ENCODE measurements at places on chromosomes 13 and 19. TPM values are rescaled to one million over a fixed set of nuclear protein-coding genes. Genes with fewer than 3 reads are reported as not detected.

- DNase-seq, result no peak
These were observed 62.4 kb upstream of the GJB6 start for GRCh38 chr13:20294497-20294896.

- no peak for DNase-seq
These were observed 29.9 kb downstream of the MICU2 start for GRCh38 chr13:21573920-21574712.

GRCh38 chr19:5911366-5911765 lies 2.7 kb upstream of the CAPS start:
- no peak for DNase-seq

- peak; percentile 56 for DNase-seq
These were observed 18.7 kb downstream of the ACTN4 start for GRCh38 chr19:38665950-38666662.

- DNase-seq, result no peak
These were observed 6.6 kb downstream of the SLITRK5 start for GRCh38 chr13:87677496-87678371.

The ZNF154 gene
- not detected for total RNA-seq

The PRR22 gene
- 1.3 TPM for total RNA-seq

DNA sequence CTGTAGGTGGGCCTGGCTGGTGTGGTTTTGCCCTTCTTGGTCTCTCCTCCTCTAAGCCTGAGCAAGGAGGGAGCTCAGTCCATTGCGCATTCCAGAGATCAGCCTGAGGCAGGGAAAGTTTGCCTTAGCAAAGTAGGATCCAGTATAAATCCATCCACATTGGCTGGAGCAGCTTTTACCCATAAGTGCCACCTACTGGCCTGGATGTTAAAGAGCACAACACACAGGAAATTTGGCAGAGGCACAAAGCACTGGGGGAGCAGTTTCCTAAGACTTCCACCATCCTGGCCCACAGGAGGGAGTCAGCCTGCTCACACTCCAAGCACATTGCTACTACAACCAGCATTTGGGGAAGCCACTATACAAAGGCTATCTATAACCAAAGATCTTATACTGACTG lies 1124.2 kb downstream of the SLITRK1 start:
- DNase-seq, result no peak

DNA sequence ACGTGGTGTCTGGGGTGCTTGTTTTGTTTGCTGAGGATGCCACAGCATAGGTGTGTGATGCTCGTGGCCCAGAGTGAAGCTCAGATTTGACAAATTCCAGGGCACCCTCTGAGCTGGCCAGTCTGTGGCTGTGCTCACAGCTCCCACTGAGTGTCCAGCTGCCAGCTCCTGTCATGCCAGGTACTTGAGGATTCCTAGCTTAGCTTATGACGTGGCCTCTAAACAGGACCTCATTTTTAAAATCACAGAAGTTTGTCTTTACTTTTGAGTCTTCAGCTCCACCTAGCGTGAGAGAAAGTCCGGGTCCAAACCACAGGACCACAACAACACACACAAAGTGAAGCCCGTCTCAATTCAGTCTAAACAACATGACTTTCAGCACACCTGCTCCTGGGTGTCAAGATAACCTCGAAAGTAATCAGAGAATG lies 117.3 kb downstream of the RAB20 start:
- DNase-seq, result peak; percentile 51

GRCh38 chr19:5074830-5075394 lies 106.0 kb downstream of the KDM4B start:
- DNase-seq, result no peak

DNA sequence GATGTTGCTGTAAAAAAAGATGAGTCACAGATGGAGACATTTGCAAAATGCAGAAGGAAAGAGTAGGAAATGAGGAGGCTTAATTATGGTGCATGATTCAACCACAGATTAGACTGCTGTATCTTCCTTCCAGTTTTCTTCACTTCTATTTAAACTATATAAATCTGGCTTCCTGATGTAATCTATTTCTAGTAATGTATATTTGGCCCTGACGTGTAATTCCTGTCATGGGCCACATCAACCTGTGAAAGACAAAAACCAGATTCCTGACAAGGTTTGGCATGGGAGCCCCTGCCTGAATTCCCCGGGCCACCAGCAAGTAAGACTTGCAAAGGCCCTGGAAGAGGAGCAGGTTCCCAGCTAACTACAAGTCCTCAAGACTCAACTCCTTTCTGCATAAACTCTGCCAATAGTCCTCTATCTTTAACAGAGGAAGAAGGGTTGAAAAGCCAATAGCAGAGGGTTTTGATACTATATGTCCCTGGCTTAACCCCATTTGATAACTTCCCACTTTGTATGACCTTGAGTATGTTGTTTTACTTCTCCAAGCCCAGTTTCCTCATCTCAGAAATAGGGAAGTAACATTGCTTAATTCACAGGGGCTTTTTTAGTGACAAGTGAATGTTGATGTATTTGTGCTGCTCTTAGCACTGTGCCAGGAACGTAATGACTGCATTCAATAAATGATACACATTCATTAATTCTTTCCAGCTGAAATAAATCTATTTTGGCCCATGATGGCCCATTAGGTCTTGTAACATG lies 172.7 kb downstream of the SPRY2 start:
- no peak for DNase-seq
